ENCODE measurements at places on chromosomes 1 and 21.

GRCh38 chr1:229197265-229197585 is 73.7 kb upstream of the RAB4A start:
- DNase-seq, result no peak

GRCh38 chr21:29343519-29343918 is 44.8 kb downstream of the BACH1 start:
- DNase-seq, result no peak

DNA sequence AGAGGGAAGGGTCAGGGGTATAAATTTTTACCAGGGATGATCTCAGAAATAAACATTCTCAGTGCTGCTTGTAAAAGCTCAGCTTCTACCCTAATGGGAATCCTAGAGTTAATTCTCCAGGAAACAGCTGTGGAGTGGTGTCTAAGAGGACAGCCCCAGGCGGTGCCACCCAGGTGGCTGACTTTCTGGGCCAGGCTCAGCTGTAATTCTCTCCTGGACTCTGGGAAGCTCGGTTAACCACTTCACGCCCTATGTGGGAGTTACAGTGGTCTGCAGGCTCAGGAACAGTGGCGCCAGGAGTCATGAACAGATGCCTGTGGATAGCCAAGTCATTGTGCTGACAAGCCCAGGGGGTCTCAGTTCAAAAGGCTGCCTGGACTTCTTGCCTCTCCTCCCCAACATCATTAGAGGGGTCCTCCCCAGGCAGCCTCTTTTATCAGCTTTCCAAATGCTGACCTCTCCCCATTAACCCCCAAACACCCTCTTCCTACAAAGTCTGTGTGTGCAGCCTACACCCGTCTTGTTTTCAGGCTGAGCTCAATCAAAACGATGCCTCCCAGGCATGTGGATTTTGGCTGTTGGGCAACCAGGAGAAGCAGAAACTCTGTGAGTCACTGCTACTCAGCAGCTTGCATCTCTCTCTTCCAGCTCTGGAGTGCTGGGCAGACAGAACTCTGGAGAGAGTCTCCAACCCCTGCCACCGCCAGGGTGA is 1.2 kb downstream of the HHIPL2 start:
- no peak for DNase-seq

DNA sequence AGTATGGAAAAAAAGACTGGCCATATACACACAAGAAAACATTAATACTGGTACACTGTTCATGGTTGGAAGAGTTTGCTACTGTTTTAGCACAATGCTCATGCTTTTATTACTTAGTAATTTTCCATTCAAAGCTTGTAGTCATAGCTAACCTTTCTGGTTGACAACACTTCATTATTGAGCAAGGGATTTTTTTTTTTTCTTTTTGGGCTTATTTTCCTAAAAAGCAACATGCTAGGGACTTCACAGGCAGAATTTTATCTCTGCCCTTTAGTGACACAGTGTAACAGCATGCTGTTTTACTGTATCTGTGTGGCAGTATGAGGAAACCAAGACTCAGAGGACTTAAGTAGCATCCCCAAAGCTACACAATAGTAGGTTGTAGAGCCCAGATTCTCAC is 58.5 kb downstream of the FGGY start:
- DNase-seq, result no peak

DNA sequence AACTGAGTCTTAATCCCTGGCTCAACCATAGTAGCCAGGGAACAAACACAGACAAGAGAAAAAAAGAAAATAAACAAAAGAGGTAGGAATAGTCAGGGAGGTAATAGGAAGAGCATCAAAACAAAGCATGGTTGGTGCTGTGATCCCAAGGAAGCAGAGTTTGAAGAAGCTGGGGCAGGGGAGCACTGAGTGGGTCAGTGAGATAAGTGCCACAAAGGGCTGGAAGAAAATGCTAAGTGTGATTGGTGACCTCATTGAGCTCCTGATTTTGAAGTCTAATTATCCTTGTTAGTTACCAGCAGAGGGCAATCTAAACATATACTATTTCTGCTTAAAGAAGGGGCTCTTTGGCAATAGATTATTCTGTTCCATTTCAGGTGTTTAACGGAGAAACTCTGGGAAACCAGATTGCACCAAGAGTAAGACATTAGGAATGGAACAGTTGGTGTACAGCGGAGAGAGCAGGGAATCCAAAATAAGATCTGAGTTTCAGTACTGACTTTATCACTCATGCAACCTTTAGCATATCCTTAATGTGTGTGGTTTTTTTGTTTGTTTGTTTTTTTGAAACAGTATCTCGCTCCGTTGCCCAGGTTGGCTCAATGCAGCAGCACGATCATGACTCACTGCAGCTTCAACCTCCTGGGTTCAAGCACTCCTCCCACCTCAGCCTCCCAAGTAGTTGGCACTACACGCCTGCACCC is 30.7 kb upstream of the KIAA1614 start:
- DNase-seq, result peak; percentile 43

DNA sequence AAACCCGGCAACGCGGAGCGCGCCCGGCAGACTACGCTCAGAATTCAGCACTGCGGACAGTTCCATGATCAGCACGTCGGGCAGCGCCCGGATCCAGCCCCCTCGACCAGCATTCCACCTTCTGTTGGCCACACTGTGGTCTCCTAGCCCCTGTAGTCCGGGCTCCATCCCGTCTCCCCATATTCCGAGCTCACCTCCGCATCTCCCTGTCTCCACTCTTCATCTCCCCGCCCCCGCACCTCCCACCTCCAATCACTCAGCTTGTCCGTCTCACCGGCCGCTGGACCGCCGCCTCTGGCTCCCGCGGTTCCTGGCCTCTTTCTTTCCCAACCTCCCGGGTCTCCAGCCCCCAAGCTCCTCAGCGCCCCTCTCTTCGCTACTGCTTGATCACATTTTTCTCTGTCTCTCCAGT is 500 bp downstream of the EPHA10 start:
- DNase-seq, result peak; percentile 59

GRCh38 chr1:175702079-175702795 is 41.2 kb downstream of the TNR start:
- DNase-seq, result no peak

- peak; percentile 82 for DNase-seq
Measured at GRCh38 chr1:21295002-21295401, 4.7 kb upstream of the ECE1 start.

GRCh38 chr1:68013351-68013750 is 37.1 kb downstream of the DIRAS3 start:
- no peak for DNase-seq

GRCh38 chr1:183339556-183340167 is 78.5 kb downstream of the NMNAT2 start:
- no peak for DNase-seq

DNA sequence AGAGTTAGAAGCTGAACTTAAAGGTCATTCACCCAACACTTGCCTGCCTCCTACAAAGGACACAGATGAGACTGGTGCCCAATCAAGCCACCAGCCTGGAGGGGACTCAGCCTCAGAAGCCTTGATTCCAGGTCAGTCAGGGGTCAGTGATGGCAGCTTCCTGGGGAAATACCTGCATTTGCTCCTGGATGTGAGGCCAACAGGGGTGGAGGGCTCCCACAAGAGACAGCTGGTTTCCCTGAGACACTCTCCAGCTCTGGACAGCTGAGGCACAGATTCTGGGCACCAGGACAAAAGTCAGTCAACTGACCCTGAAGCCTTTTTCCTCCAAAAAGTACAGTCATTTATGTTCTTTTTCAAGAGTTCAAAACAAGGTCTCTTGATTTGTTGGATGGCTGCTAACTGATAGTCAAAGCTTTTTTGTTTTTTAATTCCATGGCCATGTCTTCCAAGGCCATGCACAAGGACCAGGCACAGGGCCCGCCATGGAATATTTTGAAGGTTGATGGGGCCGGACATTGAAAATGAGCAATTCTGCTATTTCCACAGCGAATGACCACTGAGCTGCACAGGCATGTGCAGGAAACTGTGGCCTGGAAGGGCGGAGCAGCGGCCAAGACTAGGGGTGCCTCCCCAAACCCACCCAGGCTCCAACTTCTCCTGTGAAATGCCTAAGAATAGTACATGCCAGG is 1.8 kb downstream of the C2CD2 start:
- DNase-seq, result no peak

GRCh38 chr1:38533772-38534472 is 325.6 kb downstream of the RRAGC start:
- peak; percentile 44 for DNase-seq

DNA sequence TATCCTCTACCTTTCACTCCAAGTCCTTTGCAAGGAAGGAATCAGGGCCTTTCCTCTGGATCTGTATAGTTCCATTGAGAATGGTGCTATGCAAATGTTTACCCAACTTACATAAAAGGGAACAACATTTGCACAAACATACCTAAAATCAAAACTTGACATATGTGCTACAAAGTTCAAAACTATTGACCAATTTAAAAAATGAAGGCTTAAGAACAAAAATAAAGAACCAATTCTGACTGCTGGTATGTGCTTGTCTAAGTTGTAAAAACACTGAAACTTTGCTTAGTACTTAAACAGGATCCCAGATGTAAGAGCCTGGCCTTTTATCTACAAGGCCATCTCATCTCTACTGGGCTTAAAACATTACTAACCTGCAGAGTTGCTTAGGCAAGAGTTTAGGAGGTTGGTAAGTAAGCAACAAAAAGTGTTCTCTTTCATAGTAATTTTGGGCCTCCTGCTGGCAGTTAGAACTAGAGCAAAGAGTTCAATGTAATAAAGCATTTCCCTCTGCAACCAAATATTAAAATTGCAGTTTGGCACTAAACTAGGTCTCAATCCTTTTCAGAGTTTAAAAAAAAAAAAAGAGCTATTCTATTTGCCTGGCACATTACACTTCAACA is 2.0 kb downstream of the SCMH1 start:
- DNase-seq, result peak; percentile 52
